ENCODE measurements at places on chromosomes 1 and 21.

DNA sequence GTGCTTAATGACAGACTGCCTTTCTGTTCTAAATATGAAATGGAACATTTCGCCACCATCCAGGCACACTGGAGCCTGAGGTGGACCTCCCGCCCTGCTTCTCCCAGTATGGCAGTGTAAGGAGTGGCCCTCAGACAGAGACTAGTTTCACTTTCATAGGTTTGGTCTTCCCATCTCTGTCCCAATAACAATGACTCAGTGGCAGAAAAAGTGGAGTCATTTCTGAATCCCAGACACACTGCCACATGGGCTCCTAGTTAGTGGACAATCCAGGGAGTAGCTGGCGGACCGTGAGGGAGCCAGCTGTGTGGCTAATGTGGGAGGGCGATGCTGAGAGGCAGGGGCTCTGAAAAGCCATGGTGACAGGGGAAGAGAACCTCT is 95.6 kb upstream of the TSPAN2 start:
- no peak for DNase-seq

DNA sequence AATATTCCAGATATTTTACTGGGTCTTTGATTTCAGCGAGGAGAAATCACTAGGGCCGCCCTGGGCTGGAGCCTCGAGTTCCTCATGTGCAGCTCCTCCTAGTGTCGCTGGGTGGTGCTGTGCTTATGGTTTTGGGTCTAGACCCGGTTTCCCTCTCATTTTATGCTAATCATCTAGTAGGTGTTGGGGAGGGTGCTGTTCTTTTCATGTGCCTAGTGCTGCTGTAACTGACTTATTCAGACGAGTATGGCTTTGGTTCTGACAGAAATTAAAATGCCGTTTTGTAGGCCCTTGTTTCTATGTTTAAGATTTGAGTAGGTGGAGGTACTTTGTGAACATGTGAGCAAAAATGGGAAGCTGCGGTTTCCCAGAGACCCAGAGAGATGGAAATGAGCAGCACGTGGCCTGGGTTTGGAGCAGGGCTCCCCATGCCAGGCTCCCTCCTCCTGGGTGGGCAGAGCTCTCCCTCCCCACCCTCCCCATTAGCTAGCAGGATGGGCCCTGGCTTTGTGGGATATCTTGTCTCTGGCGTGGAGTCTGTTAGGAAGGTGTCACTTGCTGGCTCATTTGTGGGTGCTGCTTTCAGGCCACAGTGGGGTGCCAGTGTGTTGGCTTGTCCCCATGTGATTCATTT is 74.0 kb upstream of the GPR88 start:
- peak; percentile 60 for DNase-seq

DNA sequence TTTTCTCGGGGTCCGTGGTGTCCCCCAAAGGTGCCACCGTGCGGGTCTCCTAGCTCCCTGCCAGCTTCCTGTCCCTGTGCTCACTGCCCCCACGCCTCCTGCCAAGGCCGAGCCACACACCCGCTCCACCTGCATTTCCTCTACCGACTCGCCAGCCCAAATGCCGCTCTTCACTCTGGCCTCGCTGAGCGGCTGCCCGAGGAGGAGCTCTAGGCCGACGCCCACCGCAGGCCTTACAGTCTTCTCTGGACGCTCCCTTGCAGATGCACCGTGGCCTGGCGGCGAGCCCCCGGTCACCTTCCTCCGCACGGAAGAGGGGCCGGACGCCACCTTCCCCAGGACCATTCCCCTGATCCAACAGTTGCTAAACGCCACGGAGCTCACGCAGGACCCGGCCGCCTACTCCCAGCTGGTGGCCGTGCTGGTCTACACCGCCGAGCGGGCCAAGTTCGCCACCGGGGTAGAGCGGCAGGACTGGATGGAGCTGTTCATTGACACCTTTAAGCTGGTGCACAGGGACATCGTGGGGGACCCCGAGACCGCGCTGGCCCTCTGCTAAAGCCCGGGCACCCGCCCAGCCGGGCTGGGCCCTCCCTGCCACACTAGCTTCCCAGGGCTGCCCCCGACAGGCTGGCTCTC is 26.3 kb downstream of the FTCD start:
- DNase-seq, result no peak

DNA sequence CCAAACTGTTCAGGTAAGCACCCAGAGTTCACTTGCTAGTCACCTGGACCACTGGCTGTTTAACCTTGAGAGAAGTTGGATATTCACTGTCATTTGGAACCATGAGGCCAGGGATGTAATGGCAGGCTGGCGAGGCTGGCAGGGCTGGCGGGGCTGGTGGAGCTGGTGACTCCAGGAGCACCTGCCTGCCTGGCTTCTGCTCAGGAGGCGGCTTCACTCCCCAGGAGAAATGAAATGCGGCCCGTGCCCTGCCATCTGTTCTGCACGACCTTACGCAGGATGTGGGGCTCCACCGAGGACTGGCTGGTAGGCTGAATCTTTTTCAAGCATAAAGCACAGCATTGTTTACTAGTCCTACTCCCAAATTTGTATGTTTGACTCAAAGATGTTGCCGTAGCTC is 22.7 kb upstream of the MX1 start:
- no peak for DNase-seq

DNA sequence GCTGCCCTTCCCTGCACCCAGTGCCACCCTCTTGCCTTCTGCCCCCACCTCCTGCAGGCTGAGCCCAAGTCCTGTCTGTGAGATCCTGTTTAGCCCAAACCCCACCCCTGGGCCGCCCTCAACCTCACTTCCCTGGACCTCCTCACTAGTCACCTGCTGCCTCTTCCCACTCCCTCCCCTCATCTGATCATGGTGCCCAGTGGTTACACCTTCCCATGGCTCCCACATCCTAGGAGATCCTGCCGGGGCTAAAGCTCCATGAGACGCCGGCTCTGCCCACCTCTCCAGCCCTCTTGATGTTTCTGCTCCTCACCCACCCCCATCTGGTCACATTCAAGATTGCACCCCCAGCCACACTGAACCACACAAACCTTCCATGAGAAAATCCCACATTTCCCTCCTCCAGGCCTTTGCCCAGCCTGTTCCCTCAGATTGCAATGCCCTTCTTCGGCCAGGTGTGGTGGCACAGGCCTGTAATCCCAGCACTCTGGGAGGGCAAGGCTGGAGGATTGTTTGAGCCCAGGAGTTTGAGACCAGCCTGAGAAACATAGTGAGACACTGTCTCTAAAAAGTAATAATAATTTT is 17.0 kb downstream of the TTC39A start:
- no peak for DNase-seq

DNA sequence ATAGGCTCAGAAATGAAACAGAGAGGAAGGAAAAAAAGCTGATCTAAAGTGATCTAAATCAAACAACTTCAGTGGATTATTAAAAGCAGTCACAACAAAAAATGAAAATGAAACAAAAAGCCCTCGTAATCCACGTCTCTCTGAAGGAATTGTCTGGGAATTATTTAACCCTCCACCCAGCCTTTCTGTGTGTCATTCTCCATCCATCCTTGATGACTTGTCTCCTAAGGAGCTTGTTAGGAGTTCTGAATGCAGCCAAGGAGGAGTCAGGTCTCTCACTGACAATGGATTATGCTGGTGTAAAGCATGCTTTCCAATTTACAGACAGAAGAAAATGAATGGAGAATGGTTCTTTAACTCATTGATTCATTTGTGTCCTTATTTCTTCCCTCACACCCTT is 359.3 kb upstream of the RUNX1 start:
- no peak for DNase-seq

- DNase-seq, result no peak
These were observed 45.7 kb downstream of the MIS18A start for GRCh38 chr21:32233055-32233546.

DNA sequence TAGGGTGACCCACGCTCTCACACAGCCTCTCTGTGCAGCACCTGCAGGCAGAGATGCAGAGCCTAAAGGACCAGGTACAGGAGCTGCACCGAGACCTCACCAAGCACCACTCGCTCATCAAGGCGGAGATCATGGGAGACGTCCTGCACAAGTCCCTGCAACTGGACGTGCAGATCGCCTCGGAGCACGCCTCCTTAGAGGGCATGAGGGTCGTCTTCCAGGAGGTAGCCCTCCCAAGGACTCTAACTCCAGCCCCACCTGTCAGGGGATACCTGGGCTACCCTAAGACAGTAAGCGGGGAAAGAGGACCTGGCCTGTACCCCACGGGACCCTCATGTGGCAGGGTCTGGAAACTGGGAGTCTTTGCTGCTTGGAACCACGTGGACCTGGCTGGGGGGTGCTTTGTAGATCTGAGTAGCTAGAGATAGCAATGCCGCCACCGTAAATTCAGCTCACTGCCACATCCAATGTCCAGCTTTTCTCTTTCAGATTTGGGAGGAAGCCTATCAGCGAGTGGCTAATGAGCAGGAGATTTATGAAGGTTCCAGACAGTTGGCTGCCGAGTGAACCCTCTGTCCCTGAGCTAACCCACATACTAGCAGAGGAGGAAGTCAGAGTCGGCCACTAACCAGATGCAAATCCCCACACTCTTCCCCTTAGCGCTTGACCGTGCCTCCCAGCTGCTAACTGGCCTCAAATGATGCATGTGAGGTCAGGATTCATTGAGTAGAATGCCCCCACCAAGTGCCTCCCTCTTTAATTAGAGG is 6.5 kb downstream of the RNF207 start:
- DNase-seq, result no peak

- DNase-seq, result no peak
These were observed 32.1 kb downstream of the DYRK1A start for GRCh38 chr21:37398697-37399096.

- DNase-seq, result no peak
These were observed 259.5 kb upstream of the CHRM3 start for GRCh38 chr1:239126884-239127283.

- DNase-seq, result no peak
These were observed 499.2 kb downstream of the OMA1 start for GRCh38 chr1:58047265-58047858.

DNA sequence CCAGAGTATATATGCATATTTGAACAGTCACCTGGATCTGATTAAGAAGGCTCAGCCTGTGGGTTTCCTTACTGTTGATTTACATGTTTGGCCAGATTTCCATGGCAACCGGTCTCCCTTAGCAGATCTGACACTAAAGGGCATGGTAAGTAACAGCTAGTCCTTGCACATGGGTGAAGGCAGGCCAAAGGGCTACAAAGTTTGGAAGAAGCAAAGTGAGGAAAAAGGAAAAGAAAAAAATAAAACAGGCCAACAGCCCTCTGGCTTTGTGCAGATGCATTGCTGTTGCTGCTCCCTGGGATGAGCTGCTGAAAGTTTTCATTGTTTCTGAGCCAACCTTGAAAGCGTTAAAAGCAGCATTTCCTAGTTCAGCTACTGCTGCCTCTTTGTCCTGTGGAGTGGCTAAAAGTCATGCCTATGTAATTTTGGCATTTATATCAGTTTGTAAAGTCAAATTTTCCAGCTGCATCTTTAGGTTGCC is 176.5 kb upstream of the HOOK1 start:
- DNase-seq, result peak; percentile 76

DNA sequence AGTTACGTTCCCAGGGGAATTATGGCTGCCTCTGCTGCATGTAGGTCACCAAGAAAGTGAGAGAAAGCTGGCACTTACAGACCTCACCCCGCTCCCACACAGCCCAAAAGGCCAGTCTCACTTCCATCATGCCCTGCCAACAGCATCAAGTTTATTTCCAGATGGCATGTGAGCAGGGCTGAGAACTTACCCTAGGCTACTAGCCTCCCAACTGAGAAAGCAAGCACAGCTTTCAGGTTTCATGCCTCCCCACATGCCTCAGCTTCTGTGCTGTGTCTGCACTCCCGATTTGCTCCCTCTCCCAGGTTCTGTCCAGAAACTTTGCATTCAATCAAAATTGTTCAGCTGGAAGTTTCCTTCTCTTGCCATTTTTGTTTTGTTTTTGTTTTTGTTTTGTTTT is 59.1 kb upstream of the CRB1 start:
- DNase-seq, result no peak

GRCh38 chr1:112704391-112704933 is 2.5 kb downstream of the RHOC start:
- DNase-seq, result no peak

- DNase-seq, result no peak
These were observed 20.3 kb downstream of the C2CD2 start for GRCh38 chr21:41933313-41934079.

DNA sequence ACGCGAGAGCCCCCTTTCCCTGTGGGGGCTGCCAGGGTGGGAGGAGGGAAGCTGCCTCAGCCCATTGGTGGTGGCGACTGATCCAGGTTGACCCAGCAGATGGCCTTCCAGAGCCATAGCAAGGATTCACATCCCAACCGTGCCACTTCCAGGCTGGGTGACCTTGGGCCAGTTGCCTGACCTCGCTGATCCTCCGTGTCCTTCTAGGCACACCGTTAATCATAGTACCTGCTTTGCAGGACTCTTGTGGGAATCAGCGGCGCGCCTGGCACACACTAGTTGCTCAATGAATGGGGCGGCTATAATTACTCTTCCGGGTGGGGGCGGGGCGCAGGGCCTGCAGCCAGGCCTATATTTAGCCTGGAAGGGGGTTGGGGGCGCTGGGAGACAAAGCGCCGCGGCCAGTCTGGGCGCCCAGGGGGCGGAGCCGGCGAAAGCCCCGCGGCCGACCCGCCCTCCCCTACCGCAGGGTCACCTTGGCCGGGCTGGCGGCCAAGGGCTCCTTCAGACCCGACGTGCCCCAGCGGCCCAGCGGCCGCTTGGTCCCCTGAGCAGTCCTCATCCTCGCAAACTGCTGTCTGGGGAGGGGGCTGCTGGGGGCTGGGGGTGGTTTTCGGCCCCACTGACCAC is 5.1 kb downstream of the HSPB7 start:
- DNase-seq, result peak; percentile 80

GRCh38 chr1:39409055-39409816 is 82.2 kb upstream of the BMP8A start:
- DNase-seq, result peak; percentile 73

- peak; percentile 82 for DNase-seq
These were observed 60.8 kb downstream of the NDUFS5 start for GRCh38 chr1:39086865-39087409.

- DNase-seq, result no peak
These were observed 75.5 kb upstream of the RAB3GAP2 start for GRCh38 chr1:220347654-220348175.

DNA sequence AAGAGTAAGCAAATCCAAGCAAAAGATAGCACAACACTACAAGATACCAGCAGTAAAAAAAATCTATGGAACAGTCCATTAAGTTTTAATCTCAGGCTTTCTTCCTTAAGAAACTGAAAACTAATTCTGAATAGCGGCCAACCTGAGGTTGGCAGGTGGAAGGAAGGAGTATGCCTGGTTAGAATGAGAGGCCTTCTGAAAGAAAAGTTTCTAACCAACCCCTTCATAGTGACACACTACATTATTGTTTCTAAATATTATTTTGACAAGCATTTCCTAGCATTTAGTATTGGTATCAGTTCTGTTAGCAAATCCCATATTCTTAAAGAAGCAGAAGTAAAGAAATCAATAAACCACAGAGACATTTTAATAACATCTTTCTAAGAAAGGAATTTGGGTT is 205.7 kb upstream of the PTBP2 start:
- no peak for DNase-seq

- no peak for DNase-seq
These were observed 1355.8 kb upstream of the PRMT6 start for GRCh38 chr1:105700723-105701122.

DNA sequence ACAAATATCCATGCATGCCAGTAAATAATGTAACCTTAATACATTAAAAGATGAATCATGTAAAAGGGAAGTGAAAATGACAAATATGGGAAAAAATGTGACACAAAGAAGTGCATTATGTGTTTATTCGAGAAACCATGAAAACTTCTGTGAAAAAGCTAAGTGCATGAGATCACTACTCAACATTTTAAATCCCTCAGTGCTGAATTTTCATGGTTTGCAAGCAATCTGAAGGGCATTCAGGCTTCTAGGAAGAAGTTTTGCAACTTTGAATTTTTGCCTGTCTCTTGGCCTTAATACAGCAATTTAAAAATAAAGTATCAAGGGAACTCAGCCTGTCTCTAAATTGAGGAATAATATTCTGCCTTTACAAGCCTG is 78.2 kb downstream of the MAP3K7CL start:
- no peak for DNase-seq
